ENCODE measurements at places on chromosomes 13 and 19. TPM values are rescaled to one million over a fixed set of nuclear protein-coding genes. Genes with fewer than 3 reads are reported as not detected.

DNA sequence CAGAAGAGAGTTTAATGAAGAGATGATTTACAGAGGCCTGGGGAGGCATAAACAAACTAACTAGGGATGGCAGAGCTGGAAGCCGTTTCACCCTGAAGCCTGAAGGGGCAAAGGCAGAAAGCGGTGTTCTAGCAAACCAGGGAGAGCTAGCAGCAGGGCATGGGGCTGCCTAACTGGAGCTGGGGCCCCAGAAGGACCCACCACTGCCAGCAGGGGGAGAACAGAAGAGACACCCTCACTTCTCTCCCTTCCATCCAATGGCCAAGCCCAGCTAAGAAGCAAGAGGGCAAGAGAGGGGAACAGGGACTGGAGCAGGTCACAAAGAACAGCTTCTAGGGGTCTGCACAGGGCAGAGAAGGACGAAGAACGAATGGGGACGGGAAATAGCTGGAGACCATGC is 195.5 kb downstream of the KATNAL1 start:
- DNase-seq: no peak

Gene ZNF701
- total RNA-seq: 16.0 TPM

DNA sequence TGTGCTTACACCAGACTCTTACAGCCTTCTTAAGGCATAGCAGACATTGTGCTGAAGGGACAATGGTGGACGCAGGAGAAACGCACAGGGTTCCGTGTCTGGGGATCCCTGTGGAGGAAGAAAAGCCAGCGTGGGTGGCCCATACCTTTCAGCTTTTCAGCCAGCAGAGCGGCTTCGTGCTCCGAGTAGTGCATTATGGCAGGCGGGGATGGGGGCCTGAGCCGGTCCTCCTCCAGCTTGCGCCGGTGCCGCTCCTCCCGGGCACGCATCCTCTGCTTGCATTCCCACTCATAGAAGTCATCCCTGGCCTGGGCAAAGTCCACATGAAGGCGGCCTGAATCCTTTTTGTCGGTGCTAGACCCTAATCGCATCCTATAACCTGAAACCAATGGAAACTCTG is 332.4 kb downstream of the DNAJC15 start:
- DNase-seq: no peak

GRCh38 chr13:113564331-113565023 is 20.1 kb upstream of the TFDP1 start:
- DNase-seq: peak; percentile 49

GRCh38 chr13:67421475-67421874 is 191.3 kb upstream of the PCDH9 start:
- no peak for DNase-seq

Gene PRKACA
- 101 TPM for total RNA-seq

Gene KLK7
- not detected for total RNA-seq

GRCh38 chr13:66995203-66995611 is 234.9 kb downstream of the PCDH9 start:
- DNase-seq: no peak

DNA sequence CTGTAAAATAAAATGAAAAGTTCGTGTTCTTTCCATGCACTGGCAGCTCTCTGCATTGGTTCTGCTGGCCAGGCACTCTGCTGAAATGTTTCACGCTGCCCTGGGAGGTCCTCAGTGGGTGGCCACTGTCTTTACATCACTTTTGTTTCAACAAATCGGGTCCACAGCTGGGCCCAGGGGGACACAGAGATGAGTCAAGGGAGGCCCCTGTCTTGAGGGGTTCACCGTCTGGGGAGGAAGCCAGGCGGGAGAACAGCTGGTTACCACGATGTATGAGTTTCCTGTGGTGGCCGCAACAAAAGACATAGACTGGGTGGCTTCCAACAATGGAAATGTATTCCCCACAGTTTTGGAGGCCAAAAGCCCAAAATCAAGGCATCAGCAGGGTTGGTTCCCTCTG is 5.1 kb upstream of the KLF2 start:
- DNase-seq: no peak

DNA sequence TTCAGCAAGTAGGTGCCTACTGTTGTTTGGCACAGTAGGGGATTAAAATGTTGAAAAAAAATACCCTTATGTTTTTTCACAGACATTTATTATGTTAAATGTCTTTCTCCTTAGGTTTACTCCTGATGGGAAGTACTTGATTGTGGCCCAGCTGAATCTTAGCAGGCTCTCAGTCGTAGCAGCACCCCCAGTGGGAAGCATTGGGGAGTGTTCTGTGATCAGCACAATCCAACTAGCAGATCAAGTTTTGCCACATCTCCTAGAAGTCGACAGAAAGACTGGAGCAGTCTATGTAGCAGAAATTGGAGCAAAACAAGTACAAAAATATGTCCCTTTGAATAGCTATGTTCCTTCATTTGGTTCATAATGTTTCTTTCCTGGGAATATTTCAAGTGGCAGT is 9.3 kb downstream of the NHLRC3 start:
- no peak for DNase-seq

DNA sequence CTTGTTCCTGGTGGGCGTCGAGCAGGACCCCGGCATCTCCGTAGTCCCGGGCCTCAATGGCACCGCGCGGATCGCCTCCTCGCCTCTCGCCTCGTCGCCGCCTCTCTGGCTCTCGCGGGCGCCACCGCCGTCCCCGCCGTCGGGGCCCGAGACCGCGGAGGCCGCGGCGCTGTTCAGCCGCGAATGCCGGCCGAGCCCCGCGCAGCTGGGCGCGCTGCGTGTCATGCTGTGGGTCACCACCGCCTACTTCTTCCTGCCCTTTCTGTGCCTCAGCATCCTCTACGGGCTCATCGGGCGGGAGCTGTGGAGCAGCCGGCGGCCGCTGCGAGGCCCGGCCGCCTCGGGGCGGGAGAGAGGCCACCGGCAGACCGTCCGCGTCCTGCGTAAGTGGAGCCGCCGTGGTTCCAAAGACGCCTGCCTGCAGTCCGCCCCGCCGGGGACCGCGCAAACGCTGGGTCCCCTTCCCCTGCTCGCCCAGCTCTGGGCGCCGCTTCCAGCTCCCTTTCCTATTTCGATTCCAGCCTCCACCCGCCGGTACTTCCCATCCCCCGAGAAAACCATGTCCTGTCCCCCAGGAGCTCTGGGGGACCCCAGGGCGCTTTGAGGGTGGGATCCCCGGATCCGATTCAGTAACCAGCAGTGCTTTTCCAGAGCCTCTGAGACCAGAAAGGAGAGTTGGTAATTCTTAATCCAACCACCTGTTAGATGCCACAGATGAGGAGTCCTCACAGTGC is 885 bp downstream of the MLNR start:
- DNase-seq: no peak

Gene ZNF534
- not detected for total RNA-seq

Gene NXNL1
- total RNA-seq: not detected

DNA sequence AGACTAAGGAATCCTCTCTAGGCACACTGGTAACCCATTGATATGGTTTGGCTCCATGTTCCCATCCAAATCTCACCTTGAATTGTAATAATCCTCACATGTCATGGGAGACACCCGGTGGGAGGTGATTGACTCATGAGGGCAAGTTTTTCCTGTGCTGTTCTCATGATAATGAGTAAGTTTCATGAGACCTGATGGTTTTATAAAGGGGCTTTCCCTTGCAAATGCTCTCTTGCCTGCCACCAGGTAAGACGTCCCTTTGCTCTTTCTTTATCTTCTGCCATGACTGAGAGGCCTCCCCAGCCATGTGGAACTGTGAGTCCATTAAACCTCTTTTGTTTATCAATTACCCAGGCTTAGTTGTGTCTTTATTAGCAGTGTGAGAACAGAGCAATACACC is 81.4 kb upstream of the GPC6 start:
- DNase-seq: no peak

Gene EMC10
- total RNA-seq: 60.2 TPM

- DNase-seq: no peak
Observed at GRCh38 chr13:74794147-74794546, 659.9 kb upstream of the KLF12 start.

Gene PCDH20
- total RNA-seq: 66.0 TPM

Gene KLF5
- total RNA-seq: 3.6 TPM

Gene BST2
- 82.9 TPM for total RNA-seq

- no peak for DNase-seq
Observed at GRCh38 chr13:68417801-68418200, 1187.7 kb upstream of the PCDH9 start.

Gene PALM3
- total RNA-seq: not detected

- DNase-seq: no peak
Observed at GRCh38 chr13:20159646-20160305, 1.1 kb downstream of the GJA3 start.

GRCh38 chr19:56637976-56638555 is 4.9 kb upstream of the SMIM17 start:
- DNase-seq: peak; percentile 91

Gene TRPM4
- total RNA-seq: 20.5 TPM

GRCh38 chr19:56933014-56933705 is 92.6 kb upstream of the PEG3 start:
- DNase-seq: no peak

DNA sequence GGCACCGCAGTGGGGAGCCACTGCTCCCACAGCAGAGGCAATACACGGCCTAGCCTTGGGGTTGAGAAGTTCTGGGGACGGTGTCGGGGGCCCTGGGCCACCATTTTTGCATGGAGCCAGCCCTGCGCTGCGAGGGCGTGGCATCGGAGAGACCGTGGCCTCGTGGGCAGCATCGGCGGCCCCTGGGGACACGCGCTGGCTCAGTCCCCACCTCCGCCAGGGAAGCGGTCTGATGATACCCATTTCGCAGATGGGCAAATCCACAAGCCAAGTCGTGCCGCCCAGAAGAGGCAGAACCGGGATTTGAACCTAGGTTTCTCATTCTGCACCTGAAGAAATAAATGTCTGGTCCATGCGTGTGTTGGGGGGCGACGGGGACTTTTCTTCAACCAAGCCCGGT is 1.2 kb upstream of the UPK1A start:
- DNase-seq: no peak

Gene SGCG
- 6.9 TPM for total RNA-seq

GRCh38 chr13:29465741-29466293 is 129.7 kb downstream of the SLC7A1 start:
- DNase-seq: no peak

DNA sequence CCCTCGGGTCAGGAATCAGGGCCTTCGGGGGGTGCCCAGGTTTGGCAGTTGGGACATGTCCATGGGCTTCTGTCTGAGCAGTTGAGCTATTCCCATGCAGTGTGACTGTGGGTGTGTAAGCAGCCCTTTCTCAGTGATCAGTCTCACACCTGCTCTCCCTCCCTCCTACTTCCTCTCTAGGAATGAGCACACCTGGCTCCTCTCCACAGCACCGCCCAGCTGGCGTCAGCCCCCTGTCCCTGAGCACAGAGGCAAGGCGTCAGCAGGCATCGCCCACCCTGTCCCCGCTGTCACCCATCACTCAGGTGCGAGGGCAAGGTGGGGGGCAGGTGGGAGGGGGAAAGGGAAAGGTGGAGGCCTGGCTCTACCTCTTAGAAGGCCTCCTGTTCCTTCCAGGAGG is 25.9 kb downstream of the COMP start:
- DNase-seq: no peak

- DNase-seq: no peak
Observed at GRCh38 chr19:32238076-32238475, 107.3 kb upstream of the ZNF507 start.

DNA sequence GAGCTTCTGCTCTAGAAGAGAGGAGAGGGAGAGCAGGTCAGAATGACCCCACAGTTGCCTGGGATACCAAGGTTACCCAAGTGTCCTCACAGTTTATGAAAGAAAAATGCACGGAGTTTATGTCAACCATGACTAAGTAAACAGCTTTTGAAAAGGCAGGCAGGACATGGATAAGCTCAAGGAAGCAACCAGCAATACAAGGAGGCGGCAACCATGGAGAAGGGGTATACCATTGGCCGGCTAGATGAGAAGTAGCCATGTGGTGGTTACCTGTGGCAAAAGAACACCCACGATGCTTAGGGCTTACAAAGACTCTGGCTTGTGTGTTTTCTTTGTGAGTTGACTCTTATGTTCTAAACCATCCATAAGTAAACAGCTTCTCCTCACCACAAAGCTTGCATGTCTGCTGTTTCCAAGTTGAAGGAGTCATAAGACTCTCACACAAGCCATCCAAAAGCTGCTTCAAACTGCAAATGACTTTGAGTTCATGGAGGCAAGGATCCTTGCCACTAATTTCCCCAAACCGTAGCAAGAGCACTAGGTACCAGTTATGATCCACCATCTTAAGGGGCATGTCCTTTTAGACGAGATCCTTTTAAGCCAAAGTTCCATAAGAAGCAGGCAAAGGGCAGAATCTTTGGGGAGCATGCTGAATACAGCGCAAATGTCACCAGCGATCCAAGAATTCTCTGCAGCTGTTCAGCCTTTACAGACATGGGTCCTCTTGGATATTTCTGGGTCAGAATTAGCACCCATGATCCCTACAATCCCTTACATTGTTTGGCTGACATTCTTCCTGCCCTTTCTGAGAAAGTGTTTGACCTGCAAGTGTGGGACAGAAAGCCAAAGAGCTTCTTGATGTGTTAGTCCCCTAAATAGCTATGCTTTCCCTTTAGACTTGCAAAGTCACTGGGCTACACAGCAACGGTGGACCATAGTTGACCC is 74.8 kb upstream of the IPO5 start:
- DNase-seq: no peak

GRCh38 chr13:57123681-57124080 is 17.0 kb upstream of the PRR20A start:
- DNase-seq: peak; percentile 85

Gene CLPTM1
- total RNA-seq: 78.5 TPM

DNA sequence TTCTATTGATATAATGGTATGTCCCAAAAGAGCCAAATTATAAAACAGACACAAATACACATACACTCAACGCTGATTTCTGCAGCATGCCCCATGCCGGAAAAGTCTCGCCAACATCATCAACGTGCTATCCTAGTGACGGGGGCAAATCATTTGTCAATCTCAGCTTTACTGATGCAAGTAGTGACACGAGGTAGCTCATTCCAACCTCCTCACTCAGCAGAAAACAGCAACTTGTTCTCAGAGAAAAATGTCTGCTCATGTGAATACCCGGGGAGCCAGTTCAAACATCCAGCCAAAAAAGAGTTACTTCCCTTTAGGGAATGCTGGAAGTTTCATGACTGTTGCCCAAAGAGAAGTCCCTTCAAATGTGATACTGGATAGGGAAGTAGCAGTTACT is 46.3 kb downstream of the SOX21 start:
- DNase-seq: no peak

DNA sequence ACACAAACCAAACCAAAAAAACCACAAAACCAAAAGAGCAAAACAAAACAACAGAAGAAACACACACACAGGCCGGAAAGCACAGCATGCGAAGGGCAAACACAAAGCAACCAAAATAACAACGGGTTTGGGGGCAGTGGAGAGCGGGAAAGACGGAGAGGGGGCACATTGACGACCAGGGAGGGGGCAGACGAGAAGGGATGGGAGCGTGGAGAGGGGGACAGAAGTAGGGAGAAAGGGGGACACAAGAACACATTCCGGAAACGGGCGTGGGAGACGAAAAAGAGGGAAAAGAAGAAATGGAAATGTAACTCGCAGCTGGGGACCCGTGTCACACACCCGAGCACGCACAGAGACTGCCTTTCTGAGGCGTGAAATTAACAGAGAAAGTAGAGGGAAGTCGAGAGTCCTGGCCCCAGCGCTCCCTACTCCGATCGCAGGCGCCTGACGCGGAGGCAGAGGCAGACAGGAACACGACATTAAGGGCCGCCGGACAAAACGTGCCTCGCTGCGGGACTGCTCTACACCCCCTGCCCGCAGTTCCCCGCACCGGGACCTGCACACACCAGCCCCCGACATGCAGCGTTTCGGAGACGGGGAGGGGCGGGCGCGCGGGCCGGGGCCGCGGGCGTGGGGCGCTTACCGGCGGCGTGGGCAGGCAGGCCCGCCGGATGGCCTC is 652 bp downstream of the POU4F1 start:
- no peak for DNase-seq

Gene IFNL1
- not detected for total RNA-seq

Gene CASP14
- not detected for total RNA-seq
